ENCODE measurements at places on chromosomes 11 and 22.

GRCh38 chr11:1824221-1825038 lies 10.4 kb upstream of the SYT8 start:
- H3K4me3 ChIP-seq, result no peak overlapping the region
- H3K27ac ChIP-seq, result no peak overlapping the region
- no peak for DNase-seq
- no peaks in the 10 kb centered on the region for H3K36me3 ChIP-seq
- H3K4me1 ChIP-seq, result no peaks in the 10 kb centered on the region

- H3K36me3 ChIP-seq, result peaks cover 92% of the 10 kb centered on the region
- no peaks in the 10 kb centered on the region for H3K27me3 ChIP-seq
- DNase-seq, result no peak
- peak overlapping the region; percentile 4 for H3K4me3 ChIP-seq
Observed at GRCh38 chr11:128468111-128468510, 119.2 kb downstream of the ETS1 start.

GRCh38 chr11:89495951-89496350 lies 4.8 kb upstream of the NOX4 start:
- no peaks in the 10 kb centered on the region for H3K4me1 ChIP-seq
- no peaks in the 10 kb centered on the region for H3K36me3 ChIP-seq
- no peak overlapping the region for H3K27ac ChIP-seq
- DNase-seq, result no peak
- H3K27me3 ChIP-seq, result peaks cover 7% of the 10 kb centered on the region

DNA sequence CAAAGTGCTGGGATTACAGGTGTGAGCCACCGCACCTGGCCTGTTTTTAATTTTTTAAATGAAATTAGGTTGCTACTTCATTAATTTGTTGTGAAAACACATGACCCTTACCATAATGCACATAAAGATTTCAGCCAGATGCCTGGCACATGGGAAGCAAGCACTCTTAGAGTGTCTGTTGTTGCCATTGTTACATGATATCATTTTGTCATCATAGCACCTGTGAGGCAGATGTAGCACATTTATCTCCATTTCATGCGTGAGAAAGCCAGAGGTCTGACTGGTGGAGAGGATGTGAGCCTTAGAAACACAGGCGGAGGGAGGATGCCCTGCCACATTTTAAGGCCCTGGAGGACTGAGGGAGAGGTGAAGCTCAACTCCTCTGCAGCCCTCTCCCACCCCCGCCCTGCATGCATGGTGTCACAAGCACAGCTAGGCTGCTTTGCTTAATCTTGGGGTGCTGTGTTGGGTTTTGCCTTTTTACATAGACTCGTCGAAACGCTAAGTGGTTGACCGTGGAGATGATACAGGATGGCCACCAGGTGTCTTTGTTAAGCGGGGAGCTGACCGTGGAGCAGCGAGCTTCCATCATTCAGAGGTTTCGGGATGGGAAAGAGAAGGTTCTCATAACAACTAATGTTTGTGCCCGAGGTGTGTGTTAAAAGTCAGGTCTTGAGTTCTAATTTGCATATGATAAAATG lies 14.0 kb downstream of the DDX25 start:
- no peak overlapping the region for H3K4me3 ChIP-seq
- DNase-seq, result no peak
- peaks cover 29% of the 10 kb centered on the region for H3K27me3 ChIP-seq
- no peak overlapping the region for H3K27ac ChIP-seq
- no peaks in the 10 kb centered on the region for H3K36me3 ChIP-seq
- no peaks in the 10 kb centered on the region for H3K4me1 ChIP-seq

DNA sequence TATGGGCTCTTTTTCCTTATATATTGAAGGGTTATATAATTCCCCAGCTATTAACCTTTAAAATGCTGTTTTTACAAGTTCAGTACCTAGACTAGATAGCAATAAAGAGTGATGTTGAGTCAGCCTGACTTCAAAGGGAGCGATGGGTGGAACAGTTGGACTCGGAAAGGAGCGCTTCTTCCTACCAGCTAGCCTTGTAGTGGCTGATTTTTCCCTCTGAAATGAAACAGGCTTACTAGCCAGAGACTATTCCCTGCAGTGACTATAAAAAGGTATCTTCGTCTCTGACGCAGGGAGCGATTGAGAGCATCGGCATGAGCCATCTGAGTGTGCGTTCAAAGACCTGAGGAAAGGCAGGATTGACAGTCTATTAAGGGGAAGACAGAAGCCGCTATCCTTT lies 66.0 kb upstream of the GRAMD1B start:
- H3K27me3 ChIP-seq, result peaks cover 22% of the 10 kb centered on the region
- peaks cover 30% of the 10 kb centered on the region for H3K4me1 ChIP-seq
- H3K36me3 ChIP-seq, result peaks cover 36% of the 10 kb centered on the region
- DNase-seq, result no peak

DNA sequence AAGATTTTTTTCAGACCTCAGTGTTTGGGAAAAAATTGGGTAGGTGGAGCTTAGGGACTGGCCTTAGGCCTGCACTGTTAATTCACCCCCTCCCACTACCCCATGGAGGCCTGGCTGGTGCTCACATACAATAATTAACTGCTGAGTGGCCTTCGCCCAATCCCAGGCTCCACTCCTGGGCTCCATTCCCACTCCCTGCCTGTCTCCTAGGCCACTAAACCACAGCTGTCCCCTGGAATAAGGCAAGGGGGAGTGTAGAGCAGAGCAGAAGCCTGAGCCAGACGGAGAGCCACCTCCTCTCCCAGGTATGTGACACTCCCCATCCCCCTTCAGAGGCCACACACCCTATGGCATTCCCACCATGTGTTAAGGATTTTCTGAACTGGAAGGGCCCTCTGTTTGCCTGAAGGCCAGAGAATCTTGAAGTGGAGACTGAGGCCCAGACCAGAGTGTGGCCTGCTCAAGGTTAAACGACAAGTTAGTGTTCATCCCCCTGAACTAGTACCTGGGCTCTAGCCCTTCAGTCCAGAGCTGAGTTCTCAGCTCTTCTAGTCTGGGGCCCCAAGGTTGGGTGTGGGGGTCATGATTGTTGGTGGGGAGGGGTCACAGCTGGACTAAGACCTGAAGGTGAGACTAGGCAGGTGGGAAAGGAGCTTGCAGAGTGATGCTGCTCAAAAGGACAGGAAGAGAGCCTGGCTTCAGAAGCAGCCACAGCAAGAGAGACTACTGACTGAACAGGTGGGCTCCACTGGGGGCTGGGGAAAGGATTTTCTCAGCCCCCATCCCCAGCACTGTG lies 2.3 kb upstream of the FOLR1 start:
- H3K27me3 ChIP-seq, result no peaks in the 10 kb centered on the region
- no peak overlapping the region for H3K27ac ChIP-seq
- H3K4me1 ChIP-seq, result no peaks in the 10 kb centered on the region
- no peak overlapping the region for H3K4me3 ChIP-seq
- no peaks in the 10 kb centered on the region for H3K36me3 ChIP-seq
- no peak for DNase-seq

DNA sequence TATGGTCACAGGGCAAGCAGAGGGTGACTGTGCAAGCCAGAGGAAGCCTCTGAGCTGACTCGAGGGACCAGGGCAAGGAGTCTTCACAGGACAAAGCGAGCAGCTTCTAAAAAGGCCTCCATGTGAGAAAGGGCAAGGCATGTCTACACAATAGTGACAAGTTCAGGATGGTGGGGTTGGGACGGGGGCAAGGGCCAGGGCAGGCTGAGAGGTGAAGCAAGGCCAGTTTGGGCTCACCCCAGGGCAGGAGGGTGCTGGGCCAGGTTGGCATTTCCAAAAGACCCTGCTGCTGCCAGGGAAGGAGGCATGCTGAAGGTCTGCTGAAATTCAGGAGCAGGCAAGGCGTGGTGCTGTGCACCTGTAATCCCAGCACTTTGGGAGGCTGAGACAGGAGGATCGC lies 12.3 kb upstream of the CABP7 start:
- H3K27ac ChIP-seq, result no peak overlapping the region
- H3K27me3 ChIP-seq, result peaks cover 10% of the 10 kb centered on the region
- no peaks in the 10 kb centered on the region for H3K4me1 ChIP-seq

DNA sequence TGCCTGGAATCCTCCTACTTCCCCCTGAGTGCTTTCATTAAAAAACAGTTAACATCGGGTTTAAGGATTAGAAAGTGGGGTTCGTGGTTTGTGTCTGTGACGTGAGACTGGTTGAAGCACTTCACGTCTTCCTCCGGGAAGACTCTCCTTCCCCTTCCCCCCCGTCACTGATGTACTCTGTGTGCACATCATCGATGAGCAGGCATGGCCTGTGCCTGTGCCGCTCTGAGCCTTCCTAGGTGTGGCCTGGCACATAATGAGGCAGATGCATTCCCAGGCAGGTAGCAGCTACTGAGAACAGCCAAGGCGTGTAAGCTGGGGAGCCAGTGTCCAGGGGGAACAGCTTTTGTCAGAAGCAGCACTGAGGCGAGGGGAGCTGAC lies 93.8 kb downstream of the BCR start:
- no peaks in the 10 kb centered on the region for H3K36me3 ChIP-seq
- no peak overlapping the region for H3K4me3 ChIP-seq
- H3K27ac ChIP-seq, result no peak overlapping the region

GRCh38 chr11:61985869-61986268 lies 18.4 kb upstream of the FTH1 start:
- H3K27me3 ChIP-seq, result peaks cover 16% of the 10 kb centered on the region
- no peaks in the 10 kb centered on the region for H3K4me1 ChIP-seq
- H3K36me3 ChIP-seq, result peaks cover 11% of the 10 kb centered on the region
- H3K27ac ChIP-seq, result no peak overlapping the region
- no peak overlapping the region for H3K4me3 ChIP-seq
- DNase-seq, result no peak

GRCh38 chr11:66131937-66132632 lies 62.0 kb downstream of the PACS1 start:
- no peak for DNase-seq
- H3K27ac ChIP-seq, result no peak overlapping the region
- no peaks in the 10 kb centered on the region for H3K36me3 ChIP-seq

DNA sequence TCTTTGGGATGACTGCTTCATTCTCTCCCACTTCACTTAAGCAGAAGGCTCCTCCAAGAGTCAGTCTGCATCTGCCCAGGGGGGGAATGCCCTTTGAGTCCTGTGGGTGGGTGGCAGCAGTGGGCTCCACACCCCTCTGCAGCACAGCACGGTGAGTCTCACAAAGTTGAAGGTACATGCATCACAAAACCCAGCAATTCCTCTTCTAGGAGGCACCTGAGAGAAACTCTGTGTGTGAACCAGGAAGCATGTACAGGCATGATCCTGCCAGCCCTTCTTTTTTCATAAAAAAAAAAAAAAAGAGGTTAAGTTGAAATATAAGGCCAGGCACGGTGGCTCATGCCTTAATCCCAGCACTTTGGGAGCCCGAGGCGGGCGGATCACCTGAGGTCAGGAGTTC lies 87.2 kb downstream of the MYO18B start:
- H3K36me3 ChIP-seq, result no peaks in the 10 kb centered on the region
- no peak overlapping the region for H3K4me3 ChIP-seq
- DNase-seq, result no peak
- no peaks in the 10 kb centered on the region for H3K4me1 ChIP-seq
- H3K27me3 ChIP-seq, result peaks cover 2% of the 10 kb centered on the region

DNA sequence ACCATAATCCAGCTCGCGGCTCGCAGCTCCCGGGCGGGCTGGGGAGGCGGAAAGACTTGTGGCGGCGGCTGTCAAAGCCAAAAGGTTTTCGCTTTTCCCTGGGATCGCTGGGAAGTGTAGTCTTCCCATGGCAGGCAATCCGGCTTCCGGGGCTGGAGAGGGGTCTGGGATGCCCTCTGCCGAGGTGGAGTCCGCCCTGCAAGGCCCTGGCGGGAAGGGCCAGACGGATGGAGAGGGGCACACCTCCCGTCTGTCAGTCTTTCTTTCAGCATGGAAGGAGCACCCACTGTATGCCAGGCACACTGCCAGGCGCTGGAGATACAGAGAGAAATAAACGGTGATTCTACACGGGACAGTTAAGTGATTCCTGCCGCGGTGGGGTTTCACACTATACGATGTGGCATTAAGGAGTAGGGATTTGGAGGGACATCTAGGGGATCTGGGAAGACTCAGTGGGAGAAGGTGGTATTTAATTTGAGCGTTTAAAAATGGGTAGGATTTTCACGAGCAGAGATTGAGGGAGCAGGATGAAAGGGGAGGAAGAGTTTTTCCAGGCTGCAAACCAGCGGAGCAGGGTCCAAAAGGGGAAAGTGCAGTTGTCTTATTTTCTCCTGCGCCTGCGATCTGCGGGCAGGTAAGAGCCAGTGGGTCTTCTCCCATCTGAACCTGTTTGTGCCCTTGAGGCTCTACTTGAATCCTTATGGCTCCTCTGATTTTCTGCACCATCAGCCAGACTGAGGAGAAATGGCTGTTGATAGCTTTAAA lies at the start of gene BACE1:
Gene BACE1 (minus strand): TSS at position 60 of the 765 bp plus-strand sequence. CDS start 461 bp downstream, outside the sequence.
- H3K4me3 ChIP-seq, result peak within 1 kb of the TSS; percentile 38
- H3K27ac ChIP-seq, result no peak within 1 kb of the TSS
- no peaks in the 10 kb centered on the region for H3K36me3 ChIP-seq

DNA sequence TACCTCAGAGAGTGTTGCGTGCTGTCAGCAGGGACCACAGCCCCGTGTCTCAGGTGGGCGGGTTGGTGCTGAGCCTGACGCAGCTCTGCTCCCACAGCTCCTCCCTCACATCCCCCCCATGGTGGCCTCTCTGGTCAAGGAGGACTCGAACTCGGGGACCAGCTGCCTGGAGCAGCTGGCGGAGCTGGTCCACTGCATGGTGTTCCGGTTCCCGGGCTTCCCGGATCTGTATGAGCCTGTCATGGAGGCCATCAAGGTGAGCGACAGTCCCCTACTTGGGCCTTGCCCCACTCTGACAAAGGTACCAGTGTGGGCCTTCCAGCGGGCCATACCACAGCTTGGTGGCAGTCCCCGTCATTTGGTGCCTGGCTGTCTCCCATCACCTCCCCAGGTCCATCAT lies 11.8 kb downstream of the USP35 start:
- H3K4me3 ChIP-seq, result no peak overlapping the region
- no peak overlapping the region for H3K27ac ChIP-seq
- DNase-seq, result no peak
- no peaks in the 10 kb centered on the region for H3K27me3 ChIP-seq

GRCh38 chr22:44130076-44130711 lies 50.5 kb upstream of the PARVG start:
- no peak for DNase-seq
- no peak overlapping the region for H3K27ac ChIP-seq
- H3K36me3 ChIP-seq, result peaks cover 35% of the 10 kb centered on the region

- no peak overlapping the region for H3K27ac ChIP-seq
- peaks cover 6% of the 10 kb centered on the region for H3K4me1 ChIP-seq
- H3K36me3 ChIP-seq, result peaks cover 21% of the 10 kb centered on the region
- no peak overlapping the region for H3K4me3 ChIP-seq
- no peaks in the 10 kb centered on the region for H3K27me3 ChIP-seq
Observed at GRCh38 chr11:77710358-77710757, 72.8 kb upstream of the CLNS1A start.

- peaks cover 39% of the 10 kb centered on the region for H3K4me1 ChIP-seq
- H3K36me3 ChIP-seq, result peaks cover 31% of the 10 kb centered on the region
- peak overlapping the region; percentile 77 for H3K27ac ChIP-seq
- H3K27me3 ChIP-seq, result peaks cover 12% of the 10 kb centered on the region
Observed at GRCh38 chr11:35235936-35236666, 97.1 kb downstream of the CD44 start.

GRCh38 chr11:20584093-20584774 lies 15.2 kb upstream of the SLC6A5 start:
- H3K4me3 ChIP-seq, result no peak overlapping the region
- no peaks in the 10 kb centered on the region for H3K4me1 ChIP-seq
- no peak overlapping the region for H3K27ac ChIP-seq
- H3K36me3 ChIP-seq, result no peaks in the 10 kb centered on the region
- DNase-seq, result no peak

GRCh38 chr11:108226036-108226435 lies 3.2 kb downstream of the ATM start:
- peaks cover 39% of the 10 kb centered on the region for H3K36me3 ChIP-seq
- H3K27ac ChIP-seq, result peak overlapping the region; percentile 73
- no peak for DNase-seq
- peaks cover 24% of the 10 kb centered on the region for H3K4me1 ChIP-seq

Data from activated CD8-positive, alpha-beta memory T cell treated with anti-CD3 and anti-CD28 coated beads, Interleukin-2, amount 10 ng/mL, durations not matched to agents 7 days and 5 days (primary cell).